ENCODE measurements at places on chromosomes 2 and 18.

- H3K27me3 ChIP-seq: no peaks in the 10 kb centered on the region
- no peak for DNase-seq
- no peaks in the 10 kb centered on the region for H3K4me1 ChIP-seq
- H3K27ac ChIP-seq: no peak overlapping the region
- no peak overlapping the region for H3K4me3 ChIP-seq
Observed at GRCh38 chr2:225768741-225769140, 369.2 kb downstream of the NYAP2 start.

DNA sequence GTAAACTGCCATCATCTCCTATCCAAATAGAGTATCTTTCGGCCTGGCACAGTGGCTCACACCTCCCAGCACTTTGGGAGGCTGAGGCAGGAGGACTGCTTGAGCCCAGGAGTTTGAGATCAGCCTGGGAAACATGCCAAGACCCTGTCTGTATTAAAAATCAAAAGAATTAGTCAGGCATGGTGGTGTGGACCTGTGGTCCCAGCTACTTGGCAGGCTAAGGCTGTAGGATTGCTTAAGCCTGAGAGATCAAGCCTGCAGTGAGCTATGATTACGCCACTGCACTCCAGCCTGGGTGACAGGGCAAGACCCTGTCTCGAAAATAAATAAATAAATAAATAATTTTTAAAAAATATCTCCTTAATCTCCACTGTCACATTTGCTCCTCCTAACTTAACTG is 14.7 kb upstream of the ARPC2 start:
- H3K27me3 ChIP-seq: no peaks in the 10 kb centered on the region
- H3K27ac ChIP-seq: no peak overlapping the region

- H3K36me3 ChIP-seq: no peaks in the 10 kb centered on the region
- DNase-seq: no peak
- H3K27me3 ChIP-seq: no peaks in the 10 kb centered on the region
Observed at GRCh38 chr2:117432746-117433145, 381.7 kb upstream of the DDX18 start.

GRCh38 chr18:4888251-4889040 is 308.6 kb downstream of the AKAIN1 start:
- DNase-seq: no peak
- no peak overlapping the region for H3K4me3 ChIP-seq
- no peaks in the 10 kb centered on the region for H3K4me1 ChIP-seq
- no peak overlapping the region for H3K27ac ChIP-seq

DNA sequence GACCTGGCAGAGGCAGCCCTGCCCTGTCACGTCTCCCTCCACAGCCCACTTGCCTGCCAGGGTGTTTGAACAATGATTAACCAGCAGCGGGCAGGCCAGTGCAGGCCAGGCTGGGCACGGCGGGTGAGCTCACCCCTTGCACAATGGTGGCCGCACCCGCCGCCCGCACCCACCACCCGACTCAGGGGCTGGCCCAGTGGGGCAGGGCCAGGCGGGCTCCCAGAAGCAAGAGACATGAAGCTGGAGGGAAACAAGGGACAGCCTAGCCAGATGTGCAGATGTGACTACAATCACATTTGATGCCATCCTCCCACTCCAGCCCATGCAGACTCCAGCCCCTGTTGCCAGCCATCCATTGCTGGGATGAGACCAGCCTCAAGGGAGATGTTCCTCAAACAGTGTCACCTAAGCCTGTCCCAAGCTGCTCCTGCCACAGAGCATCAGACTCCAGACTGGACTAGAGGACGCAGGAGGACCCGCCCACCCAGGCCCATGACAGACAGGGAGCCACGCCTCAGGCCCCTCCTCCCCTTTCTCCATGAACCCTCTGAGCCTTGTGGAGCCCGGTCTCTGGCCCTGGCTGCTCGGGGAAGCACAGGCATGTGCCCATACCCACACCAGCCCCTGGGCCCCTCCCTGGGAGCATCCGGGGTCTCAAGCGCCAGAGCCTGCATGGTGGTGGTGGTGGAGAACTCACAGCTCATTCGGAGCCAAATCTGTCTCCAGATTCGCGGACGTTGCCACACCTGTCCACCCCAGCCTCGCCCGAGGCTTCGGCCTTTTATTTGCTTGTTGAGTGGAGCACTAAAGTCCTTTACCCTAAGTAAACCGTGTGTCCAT is 45.0 kb downstream of the SDC1 start:
- no peak overlapping the region for H3K4me3 ChIP-seq
- no peaks in the 10 kb centered on the region for H3K36me3 ChIP-seq
- peaks cover 87% of the 10 kb centered on the region for H3K4me1 ChIP-seq

DNA sequence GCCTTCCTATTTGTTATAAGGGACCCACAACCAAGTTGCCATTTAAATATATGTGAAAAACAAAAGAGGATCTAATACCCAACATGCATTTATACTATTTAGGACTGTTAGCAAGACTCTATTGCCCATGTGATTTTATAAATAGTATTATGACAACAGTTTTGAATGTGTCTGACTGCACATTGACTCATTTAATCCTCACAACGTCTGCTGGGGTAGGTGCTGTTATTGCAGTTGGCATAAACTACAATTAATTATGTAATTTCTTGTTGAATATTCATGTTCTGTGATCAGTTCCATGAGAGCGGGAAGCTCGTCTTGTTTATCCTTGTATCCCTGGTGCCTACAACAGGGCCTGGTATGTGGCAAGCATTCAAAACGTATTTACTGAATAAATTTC is 53.7 kb downstream of the SH2D6 start:
- H3K27me3 ChIP-seq: no peaks in the 10 kb centered on the region
- no peaks in the 10 kb centered on the region for H3K36me3 ChIP-seq
- H3K4me1 ChIP-seq: peaks cover 72% of the 10 kb centered on the region
- peak overlapping the region; percentile 68 for H3K27ac ChIP-seq
- no peak for DNase-seq
- no peak overlapping the region for H3K4me3 ChIP-seq

DNA sequence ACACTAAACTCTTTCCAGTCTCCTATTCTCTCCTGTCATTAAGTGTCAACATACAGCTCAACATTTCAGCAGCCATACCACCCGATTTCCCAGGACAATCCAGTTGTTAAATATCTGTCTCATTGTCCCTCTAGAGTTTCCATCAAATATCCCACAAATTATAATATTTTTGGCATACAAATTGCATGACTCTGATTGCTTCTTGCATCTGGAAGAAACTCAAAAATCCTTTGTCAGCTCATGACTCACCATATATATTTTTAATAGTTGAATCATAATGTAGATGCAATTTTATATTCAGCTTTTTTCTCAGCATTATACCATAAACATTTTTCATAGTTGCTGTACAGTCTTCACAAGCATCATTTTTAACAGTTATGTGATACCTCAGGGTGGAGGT is 7.2 kb downstream of the SLC30A3 start:
- no peak overlapping the region for H3K4me3 ChIP-seq
- DNase-seq: no peak
- peaks cover 3% of the 10 kb centered on the region for H3K27me3 ChIP-seq
- H3K36me3 ChIP-seq: no peaks in the 10 kb centered on the region

GRCh38 chr18:11818486-11819203 is 32.6 kb upstream of the CHMP1B start:
- no peaks in the 10 kb centered on the region for H3K27me3 ChIP-seq
- no peaks in the 10 kb centered on the region for H3K36me3 ChIP-seq
- no peak overlapping the region for H3K4me3 ChIP-seq
- no peak for DNase-seq
